Amniotic epithelial cell (primary cell): ENCODE measurements at places on chromosomes 4 and X.

DNA sequence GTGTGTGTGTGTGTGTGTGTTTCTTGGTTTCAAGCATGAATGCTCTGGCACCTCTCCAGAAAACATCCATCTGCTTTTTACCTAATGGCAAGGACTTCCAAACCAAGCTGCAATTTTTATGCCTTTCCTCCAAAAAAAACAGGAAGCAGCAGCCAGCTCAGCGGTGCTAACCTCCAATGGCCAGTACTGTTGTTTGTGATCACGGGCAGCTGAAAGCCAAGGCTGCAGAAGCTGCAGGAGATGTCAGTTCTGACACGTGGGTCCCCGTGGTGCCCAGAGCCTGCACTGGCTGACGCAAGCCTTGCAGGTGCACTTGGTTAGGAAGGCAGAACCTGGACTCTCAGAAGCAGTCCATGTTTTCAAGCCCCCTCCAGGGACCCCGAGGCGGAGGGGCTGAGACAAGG is 313.6 kb upstream of the DDX53 start:
- peak; percentile 10 for DNase-seq

GRCh38 chrX:131942034-131942433 is 81.1 kb upstream of the STK26 start:
- no peak for DNase-seq

- no peak for DNase-seq
Measured at GRCh38 chrX:13599491-13599890, 30.1 kb downstream of the EGFL6 start.

- no peak for DNase-seq
Measured at GRCh38 chr4:168667921-168668320, 171.1 kb downstream of the PALLD start.

DNA sequence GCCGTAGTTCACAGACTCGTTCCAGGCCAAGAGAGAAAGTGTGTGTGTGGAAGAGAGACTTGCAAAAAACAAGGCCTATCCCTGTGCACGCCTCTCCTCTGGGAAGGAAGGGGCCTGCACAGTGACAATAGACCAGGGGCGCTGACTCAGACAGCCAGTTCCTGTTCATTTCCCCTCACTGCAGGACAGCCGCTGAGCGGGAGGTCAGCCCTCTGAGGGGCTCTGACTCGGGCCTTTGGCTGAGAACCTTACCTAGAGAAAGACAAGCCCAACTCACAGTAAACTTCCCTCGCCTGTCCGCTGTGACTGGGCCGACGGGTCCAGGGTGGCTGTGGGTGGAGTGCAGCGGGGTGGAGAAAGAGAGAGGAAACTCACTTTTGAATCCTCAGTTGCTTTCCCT is 52.1 kb downstream of the RTL5 start:
- no peak for DNase-seq

DNA sequence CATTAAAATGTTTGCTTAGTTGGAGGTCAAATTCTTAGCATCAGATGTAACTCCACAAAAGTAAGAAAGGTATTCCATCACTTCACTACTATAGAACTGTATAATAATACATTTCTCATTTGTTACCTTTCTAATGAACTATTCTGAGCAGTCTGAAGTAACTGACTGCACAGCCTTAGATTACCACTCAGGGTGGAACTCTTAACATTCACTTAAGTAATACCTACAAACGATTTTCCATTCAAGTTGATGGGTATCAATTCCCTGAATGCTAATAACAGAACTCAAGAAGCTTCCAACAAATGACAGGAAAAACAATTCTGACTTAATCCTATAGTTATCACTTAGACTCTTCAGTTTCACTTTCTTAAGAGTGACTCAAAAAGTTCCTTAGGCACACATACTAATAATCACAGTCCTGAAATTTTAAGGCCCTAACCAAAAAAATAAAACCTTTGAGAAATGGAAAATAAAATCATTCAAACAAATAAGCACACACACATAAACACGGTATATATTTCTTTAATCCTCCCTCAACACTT is 20.9 kb downstream of the HNRNPD start:
- DNase-seq: no peak

- no peak for DNase-seq
Measured at GRCh38 chr4:17562157-17562556, 14.8 kb upstream of the LAP3 start.

GRCh38 chrX:55450259-55450658 is 1.7 kb upstream of the MAGEH1 start:
- DNase-seq: peak; percentile 3

GRCh38 chrX:23854122-23854521 is 53.6 kb downstream of the APOO start:
- DNase-seq: peak; percentile 34

GRCh38 chrX:16892504-16893362 is 22.6 kb upstream of the RBBP7 start:
- DNase-seq: peak; percentile 78

DNA sequence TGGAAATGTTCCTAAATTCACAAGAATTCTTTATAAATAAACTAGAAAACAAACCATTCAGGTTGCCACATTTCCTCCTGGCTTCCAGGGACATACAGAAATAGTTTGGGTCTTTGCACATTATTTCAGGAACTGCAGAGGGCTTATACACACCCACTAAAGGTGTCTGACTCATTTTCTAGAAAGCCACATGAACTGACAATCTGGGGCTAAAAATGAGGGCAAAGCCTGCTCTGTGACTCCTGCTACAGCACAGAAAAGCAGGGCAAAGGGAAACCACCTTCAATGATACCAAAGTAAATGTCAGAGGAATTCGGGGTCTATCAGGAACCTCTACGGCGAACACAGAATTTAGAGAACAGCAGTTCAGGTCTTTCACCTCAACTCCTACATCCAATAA is 112.2 kb upstream of the MAP3K15 start:
- DNase-seq: peak; percentile 7

GRCh38 chrX:19682712-19683331 is 167.5 kb upstream of the MAP3K15 start:
- DNase-seq: peak; percentile 93

DNA sequence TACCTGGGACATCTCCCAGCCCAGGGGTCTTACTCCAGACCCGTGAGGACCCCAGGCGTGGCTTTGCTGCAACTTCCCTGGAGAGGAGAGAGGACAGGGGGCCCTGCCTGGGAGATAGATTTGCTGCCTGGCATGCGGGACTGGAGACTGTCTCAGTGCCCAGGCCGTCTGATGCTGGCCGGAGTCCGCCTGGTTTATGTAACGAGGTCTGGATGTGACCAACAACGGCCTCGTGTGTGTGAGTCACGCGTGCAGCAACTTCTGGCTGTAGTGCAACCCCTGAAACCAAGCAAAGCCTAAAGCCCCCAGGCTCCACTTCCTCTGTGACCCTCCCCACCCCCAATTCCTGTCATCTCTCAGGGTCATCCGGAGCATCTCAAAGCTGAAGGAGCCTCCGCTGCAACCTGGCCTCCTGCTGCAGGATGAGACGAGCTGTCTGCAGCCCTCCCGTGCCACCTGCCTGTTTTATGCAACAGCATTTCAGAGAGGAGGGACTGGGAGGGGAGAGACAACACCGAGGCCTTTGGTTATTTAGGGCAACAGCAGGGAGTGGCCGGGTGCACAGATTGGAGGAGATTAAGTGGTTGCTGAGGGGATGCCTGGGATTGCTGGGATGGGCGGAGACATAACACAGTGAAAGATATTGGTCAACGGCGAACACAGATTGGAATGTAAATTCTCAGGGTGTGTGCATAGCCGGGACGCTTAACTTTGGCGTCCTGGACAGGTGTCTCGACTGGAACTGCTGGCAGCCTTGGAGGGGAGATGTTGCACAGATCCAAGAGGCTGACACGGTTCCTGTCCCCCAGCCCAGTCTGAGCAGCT is 16.0 kb downstream of the XG start:
- DNase-seq: peak; percentile 79

GRCh38 chr4:82216219-82216618 is 157.6 kb downstream of the HNRNPD start:
- no peak for DNase-seq

DNA sequence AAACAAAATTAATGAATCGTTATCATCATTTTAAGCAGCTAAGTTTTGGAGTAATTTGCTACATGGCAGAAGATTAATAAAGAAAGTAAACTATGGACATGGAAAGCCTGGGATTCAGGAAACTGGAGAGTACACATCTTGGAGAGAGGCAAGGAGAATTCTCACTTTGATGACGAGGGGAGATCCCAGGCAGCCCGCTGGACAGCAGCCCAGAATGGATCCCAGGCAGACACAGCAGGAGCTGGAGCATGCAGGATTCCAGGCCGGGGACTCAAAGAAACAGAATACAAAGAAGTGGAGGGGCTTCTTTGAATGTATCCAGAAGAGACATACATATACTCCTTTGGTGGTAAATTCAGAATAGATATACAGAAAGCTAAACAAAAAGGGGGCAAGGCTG is 118.0 kb upstream of the ATP6AP2 start:
- DNase-seq: no peak

DNA sequence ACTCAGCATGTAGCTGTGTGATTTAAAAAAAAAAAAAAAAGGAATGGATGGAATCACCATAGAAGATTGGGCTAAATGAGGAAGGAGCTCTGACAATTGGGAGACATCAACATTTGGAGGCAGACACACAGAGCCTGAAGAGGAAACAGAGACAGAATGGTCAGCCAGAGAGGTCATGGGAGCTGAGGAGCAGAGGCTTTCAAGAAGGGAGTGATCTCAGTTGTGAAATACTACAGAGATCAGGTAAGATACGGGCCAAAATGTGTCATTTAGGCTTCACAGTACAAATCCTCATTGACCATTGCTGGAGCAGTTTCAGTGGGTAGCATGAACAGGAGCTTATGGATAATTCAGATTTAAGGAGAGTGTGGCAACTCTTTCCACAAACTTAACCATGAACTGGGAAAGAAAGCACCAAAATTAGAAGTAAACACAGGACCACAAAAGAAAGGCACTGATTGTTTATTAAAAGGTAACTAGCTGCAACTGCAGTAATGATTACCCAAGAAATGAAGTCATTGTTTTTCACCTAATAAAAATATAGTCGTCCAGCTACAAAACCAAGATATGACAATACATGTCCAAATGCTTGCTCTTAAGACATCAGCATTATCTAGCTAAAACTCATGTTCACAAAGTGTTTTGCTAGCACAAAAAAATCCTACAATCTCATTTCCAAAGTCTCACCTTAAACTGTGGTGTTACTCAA is 203.2 kb downstream of the DHX15 start:
- DNase-seq: no peak

GRCh38 chr4:113957956-113958355 is 21.5 kb downstream of the ARSJ start:
- no peak for DNase-seq
